ENCODE measurements at places on chromosomes 11 and 22.
A peak's percentile ranks its signal among the peaks of the same experiment; 100 is the strongest.

GRCh38 chr11:72703267-72704008 lies 29.2 kb upstream of the PDE2A start:
- no peak for DNase-seq

GRCh38 chr11:93517611-93518010 lies 25.6 kb downstream of the SMCO4 start:
- no peak for DNase-seq

DNA sequence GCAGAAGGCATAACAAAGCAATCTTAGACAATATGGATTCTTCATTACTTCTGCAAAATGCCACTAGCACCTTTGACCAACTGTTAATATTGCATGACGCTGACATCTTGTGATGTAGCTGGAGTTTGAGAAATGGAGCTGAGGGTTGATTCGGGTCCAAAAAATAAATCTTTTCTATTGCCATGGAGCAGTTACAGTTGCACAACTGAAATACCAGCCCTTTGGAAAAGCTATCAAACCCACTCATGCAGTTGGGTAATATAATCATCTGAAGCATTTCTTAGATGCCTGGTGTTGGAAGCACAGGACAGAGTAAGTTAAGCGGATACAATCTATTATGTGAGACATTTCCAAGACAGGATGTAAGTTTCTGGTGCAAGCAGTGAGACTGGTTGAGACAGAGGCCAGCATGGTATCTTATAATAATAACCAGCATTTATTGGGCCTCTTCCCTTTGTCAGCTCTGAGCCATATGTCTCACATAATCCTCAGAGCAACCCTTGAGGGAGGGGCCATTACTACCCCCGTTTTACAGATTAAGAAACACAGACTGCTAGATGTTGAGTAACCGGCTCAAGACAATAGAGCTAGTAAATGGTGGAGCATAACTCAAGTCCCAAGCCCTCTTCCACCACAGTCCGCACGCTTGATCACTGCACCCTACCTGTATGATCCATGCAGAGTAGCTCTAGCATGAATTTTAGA lies 74.9 kb upstream of the CAPRIN1 start:
- no peak for DNase-seq

DNA sequence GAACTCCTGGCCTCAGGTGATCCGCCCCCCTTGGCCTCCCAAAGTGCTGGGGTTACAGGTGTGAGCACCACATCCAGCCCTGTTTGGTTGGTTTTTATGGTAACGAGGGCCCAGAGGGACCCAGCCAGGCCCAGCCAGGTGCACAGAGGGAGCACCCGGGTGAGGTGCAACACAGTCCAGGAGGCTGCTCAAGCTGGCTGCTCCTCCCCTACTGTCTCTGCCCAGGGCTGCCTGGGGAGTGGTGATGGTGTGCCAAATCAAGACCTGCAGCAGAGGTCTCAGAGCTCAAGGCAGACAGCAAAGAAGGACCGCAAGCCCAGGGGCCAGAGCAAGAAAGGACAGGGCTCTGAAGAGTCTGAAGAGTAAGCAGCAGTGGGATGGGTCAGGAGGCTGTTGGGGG lies 1.4 kb downstream of the TSGA10IP start:
- no peak for DNase-seq

GRCh38 chr22:33829546-33830280 lies 90.6 kb downstream of the LARGE1 start:
- DNase-seq: no peak

DNA sequence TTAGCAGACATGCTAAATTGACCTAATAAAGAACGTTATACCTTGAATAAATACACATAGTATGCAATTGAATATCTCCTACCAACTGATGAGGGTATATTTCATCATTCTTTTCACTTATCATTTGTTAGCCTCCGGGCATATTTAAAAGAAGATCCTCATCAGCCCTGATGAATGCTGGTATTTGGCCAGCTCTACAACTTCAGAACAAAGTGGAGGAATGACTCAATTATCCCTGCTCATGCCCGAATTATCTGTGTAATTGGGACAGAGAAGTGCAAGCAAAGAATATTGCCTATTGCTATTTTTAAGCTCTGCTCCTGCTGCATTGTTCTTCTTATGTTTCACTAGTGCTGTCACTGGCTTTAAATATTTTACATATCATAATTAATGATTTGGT lies 622.1 kb downstream of the METTL15 start:
- no peak for DNase-seq

- DNase-seq: peak; percentile 72
Measured at GRCh38 chr11:65884716-65885092, 3.6 kb downstream of the FIBP start.

DNA sequence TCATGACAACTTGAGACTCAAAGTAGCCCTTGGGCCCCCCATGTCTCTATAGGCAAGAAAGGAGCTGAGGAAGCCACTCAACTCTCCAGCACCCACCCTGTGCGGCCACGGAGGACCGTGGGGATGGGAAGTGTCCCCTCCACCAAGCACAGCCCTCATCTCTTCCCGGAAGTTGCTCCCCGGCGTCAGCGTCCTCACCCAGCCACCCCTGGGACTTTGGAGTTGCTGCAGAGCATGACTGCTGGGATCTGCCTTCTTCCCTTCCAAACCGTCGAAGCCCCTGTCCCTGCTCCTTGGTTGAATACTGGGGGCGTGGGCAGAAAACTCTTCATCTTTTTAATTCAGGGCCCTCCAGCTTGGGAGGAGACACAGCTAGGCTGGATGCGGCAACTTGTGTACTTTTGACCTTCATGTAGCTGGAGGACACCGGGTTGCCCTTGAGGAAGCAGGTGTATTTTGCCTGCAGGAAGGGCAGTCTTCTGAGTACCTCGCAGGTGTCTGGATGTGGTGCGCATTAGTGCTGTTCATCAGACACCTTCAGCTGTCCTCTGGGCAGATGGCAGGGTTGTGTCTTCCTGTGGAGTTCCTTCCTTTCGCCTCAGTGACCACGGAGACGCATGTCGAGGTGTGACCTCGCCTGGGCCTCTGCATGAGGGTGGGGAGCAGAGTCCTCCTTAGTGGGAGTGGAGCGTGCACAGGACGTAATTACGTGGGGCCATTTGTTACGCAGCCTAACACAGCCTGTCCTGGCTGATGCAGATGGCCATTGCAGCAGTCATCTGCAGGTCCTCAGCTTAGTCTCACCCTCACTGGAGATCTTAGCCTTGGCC lies 12.2 kb upstream of the IFITM3 start:
- DNase-seq: no peak

- DNase-seq: no peak
Measured at GRCh38 chr11:252666-253065, 15.9 kb downstream of the PSMD13 start.

DNA sequence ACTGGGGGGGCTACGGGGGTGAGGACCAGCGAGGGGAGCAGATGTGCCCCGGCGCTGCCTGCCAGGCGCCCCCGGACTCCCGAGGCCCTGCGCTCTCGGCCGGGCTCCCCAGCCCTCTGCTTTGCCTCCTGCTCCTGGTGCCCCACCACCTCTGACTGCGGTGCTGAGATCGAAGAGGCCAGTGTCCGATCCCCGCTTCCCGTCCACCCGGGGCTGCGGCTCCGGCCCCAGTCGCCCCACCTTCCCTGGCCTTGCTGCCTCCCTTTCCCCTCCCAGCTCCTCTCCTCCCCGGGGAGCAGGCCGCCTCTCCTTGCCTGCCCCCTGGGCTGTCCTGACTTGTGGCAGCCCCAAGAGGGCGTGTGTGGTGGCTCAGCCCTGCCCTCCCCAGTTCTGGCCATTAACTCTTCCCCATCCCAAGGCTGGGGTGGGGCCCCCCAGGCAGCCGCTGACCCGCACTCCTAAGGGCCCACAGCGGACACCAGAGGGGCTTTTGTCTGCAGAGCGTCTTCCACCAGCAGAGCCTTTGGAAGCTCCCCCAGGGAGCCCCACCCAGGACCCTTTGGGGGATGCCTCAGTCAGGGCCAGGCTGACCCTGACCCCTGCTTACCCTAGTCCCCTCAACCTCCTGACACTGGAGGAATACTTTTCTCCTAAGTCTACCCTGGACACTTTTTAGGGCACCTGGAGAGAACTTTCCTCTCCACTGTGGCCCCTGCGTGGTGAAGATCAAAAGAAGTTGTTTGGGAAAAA lies 16.6 kb downstream of the RTN4RL2 start:
- DNase-seq: peak; percentile 26

DNA sequence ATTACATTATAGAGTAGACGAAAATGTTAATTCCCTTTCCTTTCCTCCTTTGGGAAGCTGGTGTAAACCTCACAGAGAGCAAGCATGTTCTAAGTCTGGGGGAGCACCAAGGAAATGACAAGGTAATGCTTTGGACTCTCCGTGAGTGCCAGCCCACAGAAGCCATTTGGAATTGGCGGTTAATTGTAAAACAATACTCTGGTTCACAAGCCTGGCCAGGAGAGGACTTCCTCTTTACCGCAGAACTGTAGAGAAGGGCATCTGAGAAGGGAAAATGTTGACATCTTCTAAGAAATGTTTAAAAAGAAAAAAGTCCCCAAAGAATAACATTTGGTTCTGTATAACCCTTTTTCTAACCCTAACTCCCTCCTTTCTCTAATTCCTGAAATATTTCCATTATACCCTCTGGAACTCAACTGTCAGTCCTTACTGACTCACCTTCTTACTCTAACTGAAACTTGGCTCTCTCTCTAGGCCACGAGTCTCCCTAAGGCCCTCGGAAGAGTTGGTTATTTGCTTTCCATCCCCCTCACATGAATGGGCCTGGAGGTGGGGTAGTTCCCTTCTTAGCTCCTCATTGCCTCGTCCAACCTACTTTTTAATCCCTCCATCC lies 379.8 kb downstream of the SOX6 start:
- DNase-seq: no peak

DNA sequence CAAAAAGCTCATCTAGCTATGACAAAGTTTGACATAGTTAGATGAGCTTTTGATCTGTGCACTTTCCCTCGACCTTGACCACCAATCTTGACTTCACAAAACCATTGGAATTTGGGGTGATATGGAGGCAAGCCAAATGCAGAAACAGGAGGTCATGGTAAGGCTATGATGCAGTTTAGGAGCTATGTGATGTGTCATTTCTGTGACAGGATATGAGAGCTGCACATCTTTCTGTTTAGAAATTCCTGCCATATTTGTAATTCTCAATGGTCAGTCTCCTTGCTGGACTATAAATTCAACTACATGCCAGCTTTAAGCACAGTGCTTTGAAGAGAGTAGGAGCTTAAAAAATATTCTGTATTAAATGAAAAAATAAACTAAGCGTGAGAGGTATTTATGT lies 12.9 kb downstream of the OR51B6 start:
- DNase-seq: no peak

DNA sequence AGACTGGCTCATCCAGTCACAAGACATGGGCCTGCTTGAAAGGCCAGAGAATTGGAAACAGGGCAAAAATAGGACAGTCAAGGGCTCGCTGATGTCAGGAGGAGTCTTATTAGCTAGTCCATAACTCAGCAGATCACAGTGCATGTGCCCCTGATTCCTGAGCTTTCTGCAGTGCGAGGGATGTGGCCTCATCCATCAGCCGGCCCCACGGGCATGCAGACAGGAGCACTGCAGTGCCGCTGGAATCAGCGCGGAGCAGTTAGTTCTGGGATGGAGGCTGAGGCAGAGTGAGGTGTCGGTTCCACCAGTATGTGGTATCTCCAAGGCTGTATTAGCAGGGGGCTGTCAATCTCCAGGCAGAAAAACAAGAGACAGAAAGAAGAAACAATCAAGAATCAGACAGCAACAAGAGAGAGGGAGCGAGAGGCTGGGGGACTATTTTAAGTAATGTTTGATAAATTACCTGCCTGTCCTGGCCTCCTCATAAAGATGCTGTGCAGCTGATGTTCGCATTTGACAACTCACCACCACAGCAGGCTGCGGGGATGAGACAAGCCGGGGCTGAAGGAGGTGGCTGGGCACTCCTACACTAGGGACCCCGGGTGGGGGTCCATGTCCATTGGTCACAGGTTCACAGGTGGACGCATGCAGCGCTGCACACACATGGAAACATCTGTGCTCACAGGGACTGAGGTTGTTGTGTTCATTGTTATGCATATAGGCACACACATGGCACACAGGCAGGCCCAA lies 167.2 kb downstream of the TRIM29 start:
- DNase-seq: no peak

- DNase-seq: no peak
Measured at GRCh38 chr22:40592352-40593113, 44.0 kb downstream of the MRTFA start.

DNA sequence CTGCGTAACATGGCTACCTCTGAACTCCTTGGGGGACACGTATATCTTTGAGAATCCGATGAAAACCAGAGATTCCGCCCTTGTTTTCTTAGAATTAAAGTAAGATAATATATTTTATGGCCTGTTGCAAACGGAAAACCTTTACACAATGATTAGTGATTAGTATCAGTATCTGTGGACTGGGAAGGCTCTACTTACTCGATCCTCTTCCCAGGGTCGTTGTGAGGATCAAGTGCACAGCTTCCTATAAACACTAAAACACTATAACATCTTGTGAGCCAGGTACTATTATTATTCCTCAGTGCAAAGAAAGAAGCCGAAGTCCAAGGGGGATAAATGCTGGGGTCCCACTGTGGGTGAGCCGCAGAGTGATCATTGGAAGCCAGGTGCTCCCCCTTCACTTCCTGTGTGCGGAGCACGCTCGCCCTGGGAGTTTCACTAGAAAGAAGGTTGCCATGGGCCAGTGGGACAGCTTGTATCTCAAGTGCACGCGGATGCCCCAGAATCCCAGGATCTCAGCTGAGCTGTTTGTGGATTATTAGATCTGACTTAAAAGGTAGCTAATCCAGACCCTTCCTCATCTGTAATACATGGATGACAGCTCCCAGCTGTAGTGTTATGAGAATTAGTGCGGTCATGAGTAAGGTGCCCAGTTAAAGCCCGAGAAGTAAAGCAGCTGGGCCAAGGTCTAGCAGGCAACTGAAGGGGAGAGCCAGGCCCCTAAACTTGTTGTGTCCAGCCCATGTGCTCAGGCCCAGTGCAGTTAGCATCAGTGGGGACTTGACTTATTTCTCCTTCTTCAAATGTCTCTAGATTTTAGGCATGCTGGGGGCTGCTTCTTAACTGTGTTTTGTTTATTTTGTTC lies 839 bp downstream of the CBY1 start:
- DNase-seq: peak; percentile 11

GRCh38 chr11:76662656-76663485 lies 7.7 kb downstream of the LRRC32 start:
- DNase-seq: no peak

- no peak for DNase-seq
Measured at GRCh38 chr11:45430361-45430760, 144.2 kb upstream of the SYT13 start.

GRCh38 chr11:119795231-119795630 lies 66.2 kb upstream of the NECTIN1 start:
- no peak for DNase-seq

- DNase-seq: no peak
Measured at GRCh38 chr22:23113067-23113846, 28.5 kb downstream of the RSPH14 start.

DNA sequence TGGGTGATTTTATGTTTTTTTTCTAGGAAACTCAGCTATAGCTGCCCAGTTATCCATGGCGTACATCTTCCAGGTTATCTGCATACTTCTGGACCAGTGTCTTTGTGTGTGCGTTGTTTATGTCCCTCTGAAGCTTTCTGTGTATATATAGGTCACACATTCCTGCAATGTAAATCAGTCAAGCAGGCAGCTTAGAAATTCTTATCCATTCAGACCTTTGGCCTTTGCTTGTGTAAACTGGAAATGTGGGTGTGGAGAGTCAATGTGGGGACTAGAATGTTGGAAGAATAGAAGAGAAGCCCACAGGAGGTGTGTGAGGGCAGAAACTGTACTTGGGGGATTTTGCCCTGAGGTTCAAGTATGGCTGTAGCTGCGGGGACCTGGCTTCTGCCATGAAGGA lies 51.7 kb downstream of the BARX2 start:
- no peak for DNase-seq

GRCh38 chr22:28783786-28784671 lies 11.5 kb downstream of the CCDC117 start:
- DNase-seq: no peak

Data from stimulated activated naive CD4-positive, alpha-beta T cell (primary cell).